ENCODE measurements at places on chromosomes 6 and 20. TPM values are rescaled to one million over a fixed set of nuclear protein-coding genes. Genes with fewer than 3 reads are reported as not detected.

The CEP85L gene
- 27.9 TPM for polyA plus RNA-seq

DNA sequence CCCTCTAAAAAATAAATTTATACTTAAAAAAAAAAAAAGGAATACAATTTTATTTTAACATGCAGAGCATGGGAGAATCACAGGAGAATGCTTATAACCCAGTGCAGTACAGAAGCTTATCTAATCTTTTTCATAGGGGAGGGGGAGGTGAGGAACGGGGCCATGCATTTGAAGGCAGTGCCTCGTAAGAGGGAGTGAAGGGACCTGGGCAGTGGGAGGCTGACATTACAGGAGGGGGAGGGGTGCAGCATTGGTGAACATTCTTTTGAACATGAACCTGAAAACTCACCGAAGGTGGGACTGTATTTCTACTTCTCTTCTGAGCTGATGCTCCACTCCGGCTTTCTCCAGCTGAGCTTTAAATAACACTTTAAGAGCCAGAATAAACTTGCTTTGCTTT, 9.3 kb downstream of the AURKA start:
- no peak for DNase-seq

DNA sequence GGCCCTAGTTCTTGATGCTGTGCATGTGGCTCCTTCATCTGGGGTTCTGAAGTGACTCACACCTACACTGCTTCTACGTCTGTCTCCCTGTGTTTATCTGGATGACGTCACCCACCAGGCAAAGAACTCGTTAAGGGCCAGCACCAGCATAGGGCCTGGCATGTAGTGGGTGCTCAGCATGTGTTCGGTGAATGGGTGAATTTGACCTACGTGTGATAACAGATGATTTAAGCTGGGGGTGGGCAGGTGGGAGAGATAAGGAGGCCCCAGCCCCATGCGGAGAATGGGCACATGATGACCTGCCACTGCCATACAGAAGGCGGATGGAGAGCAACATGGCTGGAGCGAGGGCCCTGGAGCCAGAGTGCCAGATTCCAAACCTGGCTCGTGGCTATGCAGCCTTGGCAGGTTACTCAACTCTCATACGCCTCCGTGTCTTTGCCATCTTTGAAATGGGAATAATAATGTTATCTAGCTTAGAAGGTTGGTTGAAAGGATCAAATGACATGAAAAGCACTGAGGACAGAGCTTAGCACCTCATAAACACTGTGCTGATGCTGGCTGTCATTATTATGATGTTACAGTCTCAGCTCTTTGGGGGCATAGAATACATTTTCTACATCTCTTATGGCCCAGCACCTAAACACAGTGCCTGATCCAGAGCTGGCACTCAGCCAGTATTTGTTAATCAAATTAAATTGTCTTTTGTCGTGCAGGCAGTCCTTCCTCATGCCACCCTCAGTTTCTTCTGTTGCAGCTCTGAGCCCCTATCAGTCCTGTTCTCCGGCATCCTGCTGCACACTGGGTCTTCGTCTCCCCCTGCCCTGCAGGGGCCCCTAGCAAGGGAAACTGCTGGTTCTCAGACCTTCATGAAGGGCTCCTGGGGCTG, 39.6 kb downstream of the VEGFA start:
- no peak for DNase-seq

GRCh38 chr20:50257860-50258259, 67.2 kb downstream of the CEBPB start:
- no peak for DNase-seq

- DNase-seq = peak; percentile 53
Measured at GRCh38 chr6:107822176-107823046, 1.7 kb downstream of the SCML4 start.

The GJE1 gene
- polyA plus RNA-seq = not detected

DNA sequence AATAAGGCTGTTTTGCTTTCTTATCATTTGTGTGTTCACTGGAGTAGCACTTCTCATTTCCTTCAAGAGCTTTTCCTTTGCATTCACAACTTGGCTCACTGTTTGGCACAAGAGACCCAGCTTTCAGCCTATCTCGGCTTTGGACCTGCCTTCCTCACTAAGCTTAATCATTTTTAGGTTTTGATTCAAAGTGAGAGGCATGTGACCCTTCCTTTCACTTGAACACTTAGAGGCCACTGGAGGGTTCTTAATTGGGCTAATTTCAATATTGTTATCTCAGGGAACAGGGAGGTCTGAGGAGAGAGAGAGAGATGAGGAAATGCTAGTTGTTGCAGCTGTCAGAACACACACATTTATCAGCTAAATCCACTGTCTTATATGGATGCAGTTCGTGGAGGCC, 82.9 kb upstream of the SCAF8 start:
- no peak for DNase-seq

The SLC22A2 gene
- polyA plus RNA-seq = not detected

The PCNA gene
- polyA plus RNA-seq = 41.4 TPM

DNA sequence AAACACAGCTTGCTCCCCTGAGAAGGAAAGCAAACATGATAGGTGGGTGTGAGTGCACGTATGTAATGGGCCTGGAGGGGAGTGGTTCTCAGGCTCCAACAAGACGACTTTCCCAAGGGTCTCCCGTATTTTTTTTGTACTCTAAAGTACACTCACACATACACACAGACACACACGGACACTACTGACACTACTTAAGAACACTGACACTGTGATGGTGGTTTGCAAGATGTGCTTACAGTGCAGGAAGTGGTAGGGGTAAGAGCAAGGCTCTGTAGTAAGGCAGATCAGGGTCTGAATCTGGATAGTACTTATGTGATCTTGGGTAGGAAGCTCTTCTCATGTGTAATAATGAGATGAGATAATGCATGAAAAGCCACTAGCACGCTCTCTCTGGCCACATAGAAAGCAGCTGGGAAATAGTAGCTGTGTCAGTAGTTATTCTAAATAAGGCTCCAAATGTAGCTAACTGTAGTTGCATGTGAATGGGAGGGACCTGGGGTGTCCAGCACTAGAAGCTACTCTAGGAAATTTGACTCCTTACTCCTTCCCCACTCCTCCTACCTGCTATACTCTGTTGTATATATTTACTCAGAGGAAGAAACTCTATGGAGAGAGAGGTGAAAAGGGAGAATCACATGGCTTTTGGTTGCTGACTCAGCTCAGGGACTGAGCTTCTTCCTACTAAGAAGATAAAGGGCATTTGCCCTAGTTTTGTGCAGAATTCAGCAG, 8.4 kb upstream of the ZBTB24 start:
- DNase-seq = no peak

The PHF3 gene
- 27.8 TPM for polyA plus RNA-seq

The CDK19 gene
- 3.1 TPM for polyA plus RNA-seq

The CFAP61 gene
- not detected for polyA plus RNA-seq

DNA sequence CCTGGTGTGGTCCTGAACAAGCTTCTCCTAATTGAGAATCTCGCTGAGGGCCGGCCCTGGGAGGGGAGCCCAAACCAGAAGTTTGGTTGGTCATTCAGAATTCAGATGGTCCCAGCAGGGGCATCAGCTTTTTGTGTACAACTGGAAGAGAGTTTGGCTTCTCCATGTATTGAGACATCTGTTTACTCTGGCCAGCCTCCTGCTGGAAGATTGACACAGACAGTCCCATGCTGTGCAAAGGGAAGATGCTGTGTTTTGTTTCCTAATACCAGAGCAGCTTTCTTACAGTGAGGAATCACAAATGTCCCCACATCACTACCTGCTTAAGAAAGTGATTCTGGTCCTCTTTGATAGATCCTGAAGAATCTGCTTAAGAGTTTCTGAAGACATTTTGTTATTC, 97.8 kb downstream of the PLEKHG1 start:
- no peak for DNase-seq

GRCh38 chr20:64077876-64078551, 1.3 kb downstream of the RGS19 start:
- peak; percentile 85 for DNase-seq

DNA sequence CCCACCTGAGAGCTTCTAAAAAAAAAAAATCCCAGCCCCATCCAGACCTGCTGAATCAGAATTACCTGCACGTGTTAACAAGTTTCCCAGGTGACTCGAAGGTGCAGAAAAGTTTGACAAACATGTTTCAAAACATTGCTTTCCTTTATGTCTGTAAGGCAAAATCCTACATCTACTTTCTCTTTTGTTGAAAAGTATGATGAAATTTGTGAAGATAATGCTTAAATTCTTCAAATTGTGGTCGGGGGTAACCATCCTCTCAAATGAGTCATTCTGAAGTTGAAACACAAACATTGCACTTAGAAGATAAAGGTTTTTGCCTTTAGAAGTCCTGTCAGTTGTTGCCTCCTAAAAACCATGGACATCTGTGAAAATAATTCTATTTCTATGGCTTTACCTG, 429.7 kb downstream of the EPHA7 start:
- no peak for DNase-seq

- no peak for DNase-seq
Measured at GRCh38 chr20:50341880-50342637, 151.4 kb downstream of the CEBPB start.

The CD93 gene
- 0.16 TPM for polyA plus RNA-seq

The GTF3C6 gene
- polyA plus RNA-seq = 109 TPM

The RFX6 gene
- polyA plus RNA-seq = not detected

The XRN2 gene
- 41.5 TPM for polyA plus RNA-seq

The EEF1A2 gene
- 1.4 TPM for polyA plus RNA-seq

- no peak for DNase-seq
Measured at GRCh38 chr6:158894193-158894592, 75.0 kb upstream of the EZR start.

The LIN28B gene
- not detected for polyA plus RNA-seq

GRCh38 chr20:56964901-56965300, 301.5 kb downstream of the BMP7 start:
- no peak for DNase-seq

GRCh38 chr6:22001396-22002027, 295.3 kb downstream of the PRL start:
- DNase-seq = no peak

The PLA2G7 gene
- not detected for polyA plus RNA-seq

The MTFR2 gene
- not detected for polyA plus RNA-seq

DNA sequence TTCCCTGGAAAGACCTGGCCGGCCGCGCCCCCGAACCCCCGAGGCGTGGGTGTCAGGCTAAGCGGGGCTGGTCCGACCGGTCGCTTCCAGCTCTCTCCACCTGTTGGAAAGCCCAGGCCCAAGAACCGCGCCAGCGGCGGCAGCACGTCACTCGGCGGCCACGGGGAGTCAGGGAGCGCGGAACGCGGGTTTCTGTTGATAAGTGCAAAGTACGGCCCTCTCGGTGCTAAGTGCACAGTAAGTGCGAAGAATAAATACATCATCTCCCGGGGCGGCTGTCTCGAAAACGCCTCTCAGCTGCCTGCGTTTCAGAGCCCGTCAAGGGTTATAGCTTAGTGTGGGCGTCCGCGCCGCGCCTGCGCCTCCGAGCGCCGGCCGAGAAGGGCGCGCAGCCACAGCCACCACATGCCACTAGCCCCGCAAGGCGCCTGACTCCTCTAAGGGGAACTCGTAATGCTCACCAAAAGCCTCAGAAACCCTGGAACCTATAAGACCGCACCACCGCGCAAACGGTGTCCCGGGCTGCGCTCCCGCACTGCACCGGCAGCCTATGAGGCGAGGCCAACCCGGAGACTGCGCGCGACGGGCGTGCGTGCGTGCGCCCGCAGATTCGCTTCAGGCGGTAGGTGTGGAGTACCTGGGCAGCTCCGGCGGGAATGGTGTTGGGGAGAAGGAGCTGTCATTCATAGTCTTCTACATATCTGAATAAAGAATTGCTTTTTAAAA, 9.2 kb upstream of the TBX18 start:
- DNase-seq = no peak

DNA sequence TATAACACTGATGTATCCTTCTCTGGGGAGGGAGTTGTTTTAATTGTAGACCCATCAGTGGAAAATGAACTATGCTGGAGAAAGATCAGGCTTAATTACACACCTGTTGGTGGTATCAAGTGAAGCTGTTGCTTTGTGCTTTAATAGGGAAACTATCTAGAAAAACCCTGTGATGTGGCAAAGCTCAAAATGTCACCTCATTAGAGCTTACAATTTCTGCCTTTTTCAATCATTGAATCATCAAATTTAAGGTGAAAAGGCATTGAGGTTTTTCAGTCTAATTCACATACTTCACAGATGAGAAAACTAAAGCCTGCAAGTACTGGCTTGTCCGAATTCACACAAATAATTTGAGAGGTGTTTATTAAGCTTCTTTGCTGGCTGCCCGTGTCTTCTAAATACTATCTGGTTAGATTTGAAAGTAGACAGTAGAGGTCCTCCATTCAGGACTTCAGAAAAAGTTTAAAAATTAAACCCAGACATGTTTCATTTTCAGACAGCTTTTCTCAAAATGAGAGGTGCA, 143.3 kb upstream of the MAP3K7 start:
- DNase-seq = no peak

DNA sequence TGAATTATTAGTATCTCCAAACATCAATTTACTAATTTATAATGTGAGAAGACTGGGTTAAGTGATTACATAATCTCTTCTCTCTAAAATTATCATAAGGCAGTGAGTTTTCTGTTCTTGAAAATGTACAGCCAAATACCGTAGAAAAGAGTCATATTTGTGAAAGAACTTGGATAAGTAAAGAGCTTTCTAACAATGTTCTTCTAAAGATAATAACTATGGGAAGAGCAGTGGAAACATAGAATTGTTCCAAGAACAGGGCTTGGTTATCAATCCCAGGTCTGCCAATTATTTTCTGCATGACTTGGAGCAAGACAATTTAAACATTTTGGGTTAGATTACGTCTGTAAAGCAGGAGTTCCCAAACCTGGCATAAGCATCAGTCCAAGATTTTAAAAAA, 198.1 kb upstream of the SGK1 start:
- DNase-seq = no peak

Data from naive B cell (primary cell).